ENCODE measurements at places on chromosomes 1 and 21.

DNA sequence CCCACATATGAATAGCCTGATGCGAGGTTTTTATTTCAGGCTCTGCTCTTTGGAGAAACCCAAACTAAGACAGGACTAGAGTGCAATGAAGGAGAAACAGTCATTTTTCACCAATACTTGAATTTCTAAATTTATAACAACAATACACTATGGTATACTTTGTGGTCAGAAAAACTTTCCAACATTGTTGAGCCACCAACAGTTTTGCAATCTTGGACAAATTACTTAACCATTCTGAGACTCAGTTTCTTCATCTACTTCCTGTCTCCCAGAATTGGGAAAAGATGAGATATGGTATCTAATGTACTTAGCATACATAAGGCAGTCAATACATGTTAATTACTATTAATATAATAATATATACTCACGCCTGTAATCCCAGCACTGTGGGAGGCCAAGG lies 519.8 kb upstream of the PLXNA2 start:
- no peak for DNase-seq

DNA sequence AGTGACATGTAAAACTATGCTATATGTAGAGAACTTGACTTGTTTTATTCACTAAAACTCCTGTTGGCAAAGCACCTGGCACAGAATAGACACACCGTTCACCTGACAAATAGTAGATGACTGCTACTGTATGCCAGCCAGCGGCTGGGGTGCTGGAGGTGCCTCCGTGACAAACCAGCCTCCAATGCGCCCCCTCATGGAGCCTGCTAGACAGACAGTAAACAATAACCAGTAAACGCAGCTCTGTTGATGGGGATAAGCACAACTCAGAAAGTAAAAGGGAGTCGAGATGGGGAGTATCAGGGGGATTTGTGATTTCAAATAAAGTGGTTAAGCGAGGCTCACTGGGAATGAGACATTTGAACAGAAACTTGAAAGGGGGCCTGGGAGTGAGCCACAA lies 107.2 kb downstream of the PRDM2 start:
- DNase-seq: no peak

GRCh38 chr1:21869620-21870121 lies 57.6 kb downstream of the LDLRAD2 start:
- peak; percentile 74 for DNase-seq

GRCh38 chr21:42764883-42765282 lies 111.5 kb downstream of the PDE9A start:
- DNase-seq: no peak

DNA sequence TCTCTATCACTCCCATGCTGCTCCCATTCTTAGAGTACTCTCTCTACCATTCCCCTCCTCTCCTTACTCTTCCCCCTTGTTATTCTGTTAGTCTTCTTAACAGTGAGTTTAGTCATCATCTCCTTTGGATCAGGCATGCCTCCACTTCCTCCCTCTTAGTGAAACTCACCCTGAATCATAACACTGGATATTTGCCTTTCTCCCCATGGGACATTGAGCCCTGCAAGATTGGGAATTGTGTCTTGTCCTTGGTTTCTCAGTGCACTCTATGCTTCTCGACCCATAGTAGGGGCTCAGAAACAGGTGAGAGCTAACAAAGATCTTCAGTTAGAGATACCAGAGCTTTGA lies 68.3 kb upstream of the GCLM start:
- DNase-seq: peak; percentile 35
